ENCODE measurements at places on chromosomes 12 and 14.

DNA sequence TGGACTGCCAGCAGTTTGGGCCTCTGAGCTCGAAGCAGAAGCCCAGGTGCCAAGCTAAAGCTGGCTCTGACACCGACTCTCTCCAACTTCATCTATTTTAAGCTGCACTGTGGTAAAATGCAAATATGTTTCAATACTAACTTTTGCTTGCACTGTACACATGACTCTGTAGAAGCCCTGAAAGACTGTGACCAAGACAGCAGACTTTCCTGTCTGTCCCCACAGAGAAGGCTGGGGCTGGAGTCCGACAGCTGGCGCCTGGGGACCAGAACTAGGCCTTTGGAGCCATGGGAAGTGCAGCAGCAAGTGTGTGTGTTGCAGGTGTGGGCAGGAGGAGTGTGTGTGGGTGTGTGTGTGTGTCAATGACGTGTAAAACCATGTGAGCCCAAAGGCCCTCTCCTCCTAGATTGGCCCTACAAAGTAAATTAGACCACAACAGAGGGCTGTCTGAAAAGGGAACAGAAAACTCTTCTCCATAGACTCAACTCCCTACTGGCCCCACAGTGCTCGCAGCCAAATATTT is 16.4 kb upstream of the RAB35 start:
- no peak for DNase-seq

- no peak for DNase-seq
Measured at GRCh38 chr14:104723651-104724406, at the start of gene ADSS1. TSS of gene ADSS1 (plus strand) at chr14:104724229. CDS start at chr14:104724271, 42 bp downstream.

DNA sequence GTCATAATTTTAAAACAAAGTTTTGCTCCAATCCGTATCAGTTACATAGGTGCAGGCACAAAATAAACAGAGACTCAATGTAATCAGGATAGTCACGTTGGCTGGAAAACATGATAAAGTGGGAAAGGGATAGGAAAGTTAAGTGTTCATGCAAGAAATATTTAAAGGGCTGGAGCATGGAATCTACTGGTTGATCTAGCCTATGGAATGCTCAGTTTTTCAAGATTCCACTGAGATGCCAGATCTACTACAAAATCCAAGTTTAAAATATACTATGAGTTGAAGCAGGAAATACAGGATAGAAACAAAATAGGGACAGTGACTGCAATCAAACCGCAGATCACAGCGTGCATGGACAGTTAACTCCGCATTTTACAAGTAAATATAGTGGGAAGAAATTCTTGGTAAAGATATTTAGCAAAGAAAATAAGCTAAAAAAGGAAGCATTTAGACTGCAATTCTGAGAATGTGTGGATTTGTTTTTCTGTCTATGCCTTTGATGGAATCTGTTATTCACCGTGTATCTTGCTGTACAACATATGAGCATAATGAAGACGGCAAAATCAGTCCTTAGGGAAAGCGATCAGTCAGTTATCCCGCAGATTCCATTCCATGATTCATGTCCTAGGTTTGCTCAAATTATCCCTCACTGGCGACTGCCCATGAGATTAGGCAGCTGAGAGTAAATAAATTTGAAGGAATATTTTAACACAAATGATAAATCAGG is 1044.3 kb downstream of the FLRT2 start:
- DNase-seq, result no peak

- no peak for DNase-seq
Measured at GRCh38 chr14:100586403-100587085, 673 bp downstream of the BEGAIN start.

DNA sequence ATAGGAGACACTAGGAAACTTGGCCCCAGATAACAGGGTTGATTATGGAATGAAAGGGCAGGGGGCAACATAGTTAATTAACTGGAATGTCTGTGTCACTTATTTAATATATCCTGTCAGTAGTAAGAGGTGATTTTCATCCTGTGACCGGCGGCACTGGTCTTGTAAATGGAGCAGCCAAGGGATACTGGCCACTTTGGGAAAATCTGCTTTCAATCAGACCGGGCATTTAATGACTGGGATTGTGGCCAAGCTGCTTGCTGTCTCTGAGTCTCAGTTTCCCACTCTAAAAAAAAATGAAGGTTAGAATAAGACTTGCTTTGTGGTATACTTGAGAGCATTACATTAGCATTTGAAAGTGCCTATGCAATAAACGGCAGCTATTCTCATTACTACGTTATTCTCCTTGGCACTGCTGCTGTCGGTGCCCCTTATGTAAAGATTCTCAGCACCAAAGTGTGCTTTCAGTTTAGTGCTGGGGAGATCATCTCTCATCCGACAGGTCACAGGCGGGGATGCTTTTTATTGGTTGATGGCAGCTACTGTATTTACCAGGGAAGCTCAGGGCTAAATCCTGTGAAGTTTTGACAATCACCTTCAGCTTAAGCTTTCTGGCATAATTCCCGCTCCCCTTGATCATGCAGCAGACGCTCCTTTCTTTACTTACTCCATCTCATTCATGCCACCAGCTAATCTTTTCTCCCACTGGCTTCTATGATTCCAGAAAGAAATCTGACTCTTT is 162.1 kb downstream of the ESRRB start:
- DNase-seq, result no peak

DNA sequence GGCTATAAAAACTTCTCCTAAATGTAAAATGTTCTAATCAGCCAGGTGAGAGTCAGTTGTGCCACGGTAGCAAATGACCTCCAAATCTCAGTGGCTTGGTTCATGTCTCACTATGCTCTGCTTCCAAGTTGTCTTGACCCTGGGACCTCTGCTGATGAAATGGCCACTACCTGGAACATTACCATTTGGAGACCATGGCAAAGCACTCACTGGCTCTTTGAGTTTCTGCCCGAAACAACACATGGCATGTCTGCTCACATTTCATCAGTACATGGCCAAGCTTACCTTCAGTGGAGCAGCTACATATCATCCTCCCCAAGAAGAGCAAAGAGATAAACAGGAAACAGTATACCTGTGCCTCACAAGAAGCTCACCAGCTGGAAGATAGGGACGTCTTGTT is 40.2 kb downstream of the PLEKHG7 start:
- no peak for DNase-seq

DNA sequence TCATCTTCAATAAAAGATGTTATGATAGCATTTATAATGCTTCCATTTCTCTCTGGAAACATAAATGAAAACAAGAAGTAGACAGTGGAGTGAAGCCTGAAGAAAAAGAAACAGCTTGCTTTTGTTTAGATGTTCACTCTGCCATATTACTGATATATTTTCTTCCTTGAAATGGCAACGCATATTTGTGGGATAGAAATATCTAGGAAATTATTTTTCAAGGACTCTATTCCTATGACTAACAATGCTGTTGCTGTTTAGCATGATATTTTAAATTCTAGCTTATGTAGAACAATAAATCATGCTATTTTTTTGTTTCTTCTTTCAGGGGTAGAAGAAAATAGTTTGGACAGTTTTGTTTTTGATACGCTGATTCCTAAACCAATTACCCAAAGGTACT is 359.0 kb downstream of the NAV3 start:
- no peak for DNase-seq

- DNase-seq, result peak; percentile 17
Measured at GRCh38 chr12:81005606-81006005, 67.9 kb upstream of the LIN7A start.

DNA sequence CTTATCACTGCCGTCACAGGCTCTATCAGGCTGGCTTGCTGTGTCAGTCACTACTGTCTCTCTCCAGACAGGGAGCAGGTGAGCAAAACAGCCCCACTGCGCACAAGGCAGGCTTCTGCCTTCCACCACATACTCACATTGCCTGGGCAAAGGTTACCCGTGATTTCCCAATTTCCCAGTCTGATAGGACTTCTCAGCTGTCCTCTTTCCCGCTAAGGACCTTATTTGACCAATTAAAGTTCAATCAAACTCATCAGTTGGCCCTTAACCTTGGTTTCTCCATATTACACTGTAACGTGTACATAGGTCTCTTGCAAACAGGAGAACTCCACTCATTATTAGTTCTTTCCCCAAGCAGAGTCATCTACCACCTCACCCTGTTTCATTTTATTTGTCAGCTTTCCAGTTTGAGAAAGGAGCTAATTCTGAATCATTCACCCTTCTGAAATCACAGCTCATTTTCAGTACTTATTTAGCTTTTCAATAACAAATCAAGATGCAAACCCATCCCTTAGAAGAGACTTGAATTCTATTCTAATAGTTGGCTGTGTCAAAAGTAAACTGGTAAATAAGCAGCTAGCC is 170.8 kb downstream of the ESR2 start:
- DNase-seq, result no peak

DNA sequence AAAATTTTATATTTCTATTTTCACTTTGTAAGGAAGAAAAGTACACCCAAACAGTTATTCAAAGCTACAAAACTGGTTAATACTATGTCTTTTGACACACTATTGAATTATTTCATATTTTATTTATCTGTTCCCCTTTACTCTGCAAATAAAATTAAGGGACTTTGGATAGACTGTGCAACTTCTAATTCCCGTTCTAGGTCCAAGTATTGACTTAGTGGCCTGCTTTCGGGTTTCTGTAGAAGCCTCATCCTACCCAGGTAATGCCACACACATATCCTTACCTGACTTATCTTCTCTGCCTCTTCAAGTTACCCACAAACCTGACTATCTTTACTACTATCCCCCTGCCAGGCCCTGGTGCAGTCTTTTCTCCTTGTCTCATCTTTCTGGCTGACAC is 156.3 kb upstream of the TMTC2 start:
- DNase-seq, result no peak

DNA sequence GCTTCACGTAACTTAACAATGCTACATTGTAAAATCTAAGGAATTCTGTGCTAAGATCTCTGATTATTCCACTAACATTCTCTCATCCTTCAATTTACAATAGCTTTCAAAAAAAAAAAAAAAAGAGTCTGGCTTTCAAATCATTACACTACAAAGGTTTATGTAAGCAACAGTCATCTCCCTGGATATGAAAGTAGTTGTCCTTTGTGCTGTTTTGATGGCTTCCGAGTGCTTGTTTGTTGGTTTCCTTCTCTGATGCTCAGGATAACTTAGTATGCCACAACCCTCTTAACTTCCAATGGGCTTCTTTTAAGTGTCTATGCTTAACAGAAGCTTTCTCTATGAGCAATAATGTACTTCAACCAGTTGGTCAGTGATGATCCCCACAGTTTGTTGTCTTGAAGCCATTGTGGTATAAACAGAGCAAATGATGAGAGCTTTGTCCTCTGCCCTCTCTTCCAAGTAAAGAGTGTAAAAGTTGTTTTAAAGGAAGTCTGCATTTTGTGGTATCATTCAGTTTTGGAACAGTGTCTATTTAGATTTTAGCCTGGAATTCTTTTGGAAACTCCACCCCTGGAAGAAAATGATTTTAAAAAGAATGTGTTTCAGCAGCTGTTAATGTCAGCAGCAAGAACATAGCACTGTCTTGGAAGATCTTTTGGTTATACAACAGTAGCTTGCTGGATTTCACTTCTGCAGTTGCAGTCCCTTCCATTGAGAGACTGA is 396.1 kb upstream of the RGS6 start:
- DNase-seq, result no peak

DNA sequence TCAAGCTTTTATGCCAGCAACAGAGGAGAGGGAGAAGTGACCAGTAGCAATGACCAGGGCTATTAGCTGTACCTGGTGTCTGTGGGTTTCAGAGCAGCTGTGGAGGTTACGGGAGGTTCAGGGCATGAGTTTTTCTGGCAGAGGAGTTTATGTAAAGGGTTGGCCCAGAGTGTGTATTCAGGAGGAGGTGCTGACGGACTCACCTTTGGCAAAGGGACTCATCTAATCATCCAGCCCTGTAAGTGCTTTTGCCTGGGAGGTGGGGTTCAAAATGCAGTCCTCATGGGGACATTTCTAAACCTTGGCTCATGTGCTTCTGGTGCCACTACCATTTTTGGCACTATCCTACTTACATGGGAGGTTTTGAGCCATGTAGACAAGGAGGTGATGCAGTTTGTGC is 95.3 kb downstream of the DAD1 start:
- DNase-seq, result no peak

- DNase-seq, result no peak
Measured at GRCh38 chr12:41509271-41510055, 321.3 kb downstream of the PDZRN4 start.

DNA sequence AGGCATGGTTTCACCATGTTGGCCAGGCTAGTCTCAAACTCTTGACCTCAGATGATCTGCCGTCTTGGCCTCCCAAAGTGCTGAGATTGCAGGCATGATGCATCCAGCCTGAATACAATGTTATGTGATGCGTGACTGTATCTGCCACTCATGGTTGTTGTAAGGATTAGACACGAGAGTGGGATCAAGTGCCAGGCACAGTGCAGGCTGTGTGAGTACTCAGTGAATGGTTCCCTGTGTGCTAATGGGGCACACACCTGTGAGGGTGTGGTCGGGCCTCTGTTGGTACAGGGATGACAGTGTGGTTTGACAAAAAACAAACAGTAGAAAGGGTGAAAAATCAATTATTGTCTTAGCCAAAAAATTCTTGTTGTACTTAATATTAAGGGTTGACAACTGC is 61.8 kb downstream of the TECPR2 start:
- no peak for DNase-seq

GRCh38 chr14:99586054-99586760 is 17.8 kb downstream of the CCDC85C start:
- DNase-seq, result no peak

- DNase-seq, result no peak
Measured at GRCh38 chr12:49583366-49584094, 15.6 kb upstream of the MCRS1 start.

GRCh38 chr14:23294734-23295561 is 7.7 kb downstream of the PPP1R3E start:
- peak; percentile 21 for DNase-seq

- no peak for DNase-seq
Measured at GRCh38 chr12:3294481-3294911, 196.5 kb upstream of the PRMT8 start.

DNA sequence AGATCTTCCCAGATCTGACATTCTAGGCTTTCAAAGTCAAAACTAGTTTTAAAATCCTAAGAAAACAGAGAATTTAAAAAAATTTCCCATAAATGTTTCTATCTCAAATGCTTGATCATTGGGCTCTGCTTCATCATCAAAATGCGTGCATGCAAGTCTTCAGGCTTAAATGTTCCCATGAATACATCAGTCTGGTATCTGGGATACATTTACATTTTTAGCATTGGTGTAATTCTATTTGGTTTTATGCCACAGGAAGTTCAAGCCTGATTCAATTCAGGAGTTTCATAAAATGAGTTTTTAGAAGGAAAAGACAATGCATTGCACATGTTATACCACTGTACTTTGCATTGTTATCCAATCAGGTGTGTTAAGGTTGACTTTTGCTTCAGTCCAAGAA is 336.4 kb downstream of the PCNX1 start:
- DNase-seq, result no peak

- DNase-seq, result no peak
Measured at GRCh38 chr14:93744876-93745275, 43.4 kb downstream of the PRIMA1 start.
